Activated effector memory CD4-positive, alpha-beta T cell treated with anti-CD3 and anti-CD28 coated beads, Interleukin-2, amount 50 U/mL, for 16 hours (primary cell): ENCODE measurements at places on chromosomes 2 and 18.

DNA sequence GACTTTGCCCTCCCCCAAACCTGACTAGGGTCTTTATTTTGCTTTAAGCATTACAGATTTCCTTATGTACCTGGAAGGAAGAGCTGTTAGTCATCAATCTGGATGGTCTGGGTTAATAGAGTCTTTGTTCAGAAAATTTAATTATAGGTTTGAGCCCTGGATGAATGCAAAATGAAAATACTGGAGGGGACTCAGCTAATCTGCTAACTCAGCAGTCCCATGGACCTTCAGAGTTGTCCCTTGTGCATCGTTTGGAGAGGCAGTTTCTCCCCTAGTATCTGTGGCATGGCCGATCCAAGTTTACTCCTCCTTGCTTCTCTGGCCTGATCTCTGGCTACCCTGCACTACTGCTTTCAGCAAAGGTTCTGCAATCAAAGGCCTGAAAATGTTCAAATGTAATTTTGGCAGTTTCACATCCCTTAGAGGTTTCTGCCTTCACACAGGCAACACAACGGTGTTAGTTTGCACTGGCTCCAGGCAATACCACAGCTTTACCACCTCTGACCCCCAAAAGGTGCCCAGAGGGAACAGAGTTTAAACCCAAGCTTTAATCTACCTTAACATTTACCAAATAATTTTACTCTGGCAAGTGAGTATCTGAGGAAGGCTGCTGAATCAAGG is 134.3 kb downstream of the THADA start:
- DNase-seq, result no peak

DNA sequence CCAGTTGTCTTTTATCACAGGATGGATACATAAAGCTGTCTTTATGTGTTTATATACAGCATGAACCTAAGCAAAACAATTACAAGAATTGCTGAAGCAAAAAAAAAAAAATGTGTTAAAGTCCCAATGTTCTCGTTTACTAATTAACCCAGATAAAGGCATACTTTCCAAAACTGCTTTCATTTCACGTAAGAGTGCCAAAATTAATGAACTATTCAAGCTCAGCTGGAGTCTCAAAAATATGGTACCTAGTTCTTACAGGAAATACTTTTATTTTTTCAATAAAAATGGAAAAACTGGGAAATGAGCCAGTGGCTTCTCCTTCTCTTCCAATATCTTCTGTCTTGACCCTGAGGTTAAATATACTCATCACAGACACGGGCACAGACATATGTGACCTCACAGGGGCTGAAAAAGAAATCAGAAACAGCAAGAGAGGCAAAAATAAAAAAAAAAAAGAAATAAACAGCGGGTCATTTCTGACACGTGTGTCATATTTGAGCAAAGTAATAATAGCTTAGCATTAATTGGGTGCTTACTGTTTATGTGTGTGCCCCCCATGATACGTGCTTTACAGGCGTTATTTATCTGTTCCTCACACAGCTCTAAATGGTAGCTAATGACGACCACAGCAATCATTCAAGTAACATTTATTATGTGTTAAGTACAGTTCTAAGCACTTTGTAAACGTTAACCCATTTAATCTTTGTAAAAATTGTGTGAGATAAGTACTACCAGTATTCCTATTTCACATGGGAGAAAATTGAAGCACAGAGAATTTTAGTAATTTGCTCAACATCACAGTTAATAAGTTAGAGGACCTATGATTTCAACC is 158.0 kb upstream of the MMADHC start:
- no peak for DNase-seq

DNA sequence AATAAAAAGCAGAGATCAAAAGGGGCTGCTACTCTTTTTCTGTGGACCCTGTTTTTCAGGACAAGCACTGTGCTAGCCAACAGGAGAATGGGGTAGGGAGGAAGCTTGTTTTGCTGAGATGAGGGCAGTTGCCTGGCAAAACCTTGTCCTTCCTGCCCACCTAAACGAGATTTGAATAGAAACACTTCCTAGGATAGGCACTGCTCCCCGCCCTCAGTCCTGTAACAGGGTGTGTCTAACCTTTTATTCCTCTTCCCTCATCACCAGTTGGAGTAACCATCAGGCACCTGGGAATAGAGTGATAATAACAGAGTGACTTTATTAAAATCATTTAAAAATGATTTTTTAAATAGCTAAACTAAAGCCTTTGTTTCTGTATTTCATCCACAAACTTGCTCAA is 368.8 kb downstream of the LNPK start:
- no peak for DNase-seq

GRCh38 chr2:224837558-224837957 is 121.4 kb upstream of the CCDC195 start:
- DNase-seq, result no peak

DNA sequence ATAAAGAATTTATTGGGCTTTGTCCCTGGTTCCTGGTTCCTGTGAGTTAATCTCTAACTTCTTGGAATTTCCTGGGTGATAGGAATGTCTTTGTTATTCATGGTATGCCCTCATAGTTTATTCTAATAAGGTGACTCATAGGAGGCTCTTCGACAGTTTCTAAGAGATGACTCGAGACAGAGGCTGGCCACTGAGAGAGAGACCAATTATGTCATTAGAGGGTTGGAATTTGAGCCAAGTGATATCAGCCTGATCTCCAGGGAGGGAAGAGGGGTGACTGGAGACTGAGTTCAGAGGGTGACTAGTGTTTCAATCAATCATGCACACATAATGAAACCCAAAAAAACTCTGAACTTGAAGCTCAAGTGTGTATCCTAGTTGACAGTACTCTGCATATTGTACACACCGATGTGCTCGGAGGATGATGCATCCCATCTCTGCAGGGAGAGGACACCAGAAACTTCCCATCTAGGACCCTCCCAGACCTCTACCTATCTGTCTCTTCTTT is 185.7 kb downstream of the MTCL1 start:
- no peak for DNase-seq

DNA sequence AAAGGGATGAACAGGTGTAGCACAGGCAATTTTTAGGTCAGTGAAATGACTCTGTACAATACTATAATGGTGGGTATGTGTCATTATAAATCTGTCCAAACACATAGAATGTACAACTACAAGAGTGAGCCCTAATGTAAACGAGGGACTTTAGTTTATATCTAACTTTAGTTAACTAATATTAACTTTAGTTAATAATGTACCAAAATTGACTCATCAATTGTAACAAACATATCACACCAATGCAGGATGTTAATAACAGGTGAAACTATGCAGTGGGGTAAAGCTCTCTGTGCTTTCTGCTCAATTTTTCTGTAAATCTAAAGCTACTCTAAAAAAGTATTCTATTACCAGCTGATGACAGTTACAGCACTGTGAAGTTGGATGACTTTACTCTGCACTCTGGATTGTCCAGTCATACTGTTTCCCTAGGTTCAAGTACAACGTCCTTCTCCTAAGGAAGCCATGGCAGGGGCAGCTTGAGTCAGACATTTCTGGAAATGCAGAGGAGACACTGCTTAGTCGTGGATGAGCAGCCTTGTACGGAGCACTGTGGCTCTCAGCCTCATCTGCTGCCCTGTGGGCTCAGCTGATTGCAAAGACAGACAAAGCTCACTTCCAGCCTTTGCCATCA is 26.1 kb downstream of the TGFA start:
- no peak for DNase-seq
